ENCODE measurements at places on chromosomes 16 and 17. TPM values are rescaled to one million over a fixed set of nuclear protein-coding genes. Genes with fewer than 3 reads are reported as not detected.
A peak's percentile ranks its signal among the peaks of the same experiment; 100 is the strongest.

Gene KRT25
- not detected for total RNA-seq

- H3K36me3 ChIP-seq, result no peaks in the 10 kb centered on the region
- H3K27me3 ChIP-seq, result no peaks in the 10 kb centered on the region
- no peak overlapping the region for H3K4me3 ChIP-seq
- no peak overlapping the region for H3K27ac ChIP-seq
- H3K4me1 ChIP-seq, result no peaks in the 10 kb centered on the region
Measured at GRCh38 chr16:48942996-48943395, 333.0 kb upstream of the N4BP1 start.

Gene NPIPB2
- total RNA-seq, result 13.3 TPM

Gene FGF11
- 5.3 TPM for total RNA-seq

DNA sequence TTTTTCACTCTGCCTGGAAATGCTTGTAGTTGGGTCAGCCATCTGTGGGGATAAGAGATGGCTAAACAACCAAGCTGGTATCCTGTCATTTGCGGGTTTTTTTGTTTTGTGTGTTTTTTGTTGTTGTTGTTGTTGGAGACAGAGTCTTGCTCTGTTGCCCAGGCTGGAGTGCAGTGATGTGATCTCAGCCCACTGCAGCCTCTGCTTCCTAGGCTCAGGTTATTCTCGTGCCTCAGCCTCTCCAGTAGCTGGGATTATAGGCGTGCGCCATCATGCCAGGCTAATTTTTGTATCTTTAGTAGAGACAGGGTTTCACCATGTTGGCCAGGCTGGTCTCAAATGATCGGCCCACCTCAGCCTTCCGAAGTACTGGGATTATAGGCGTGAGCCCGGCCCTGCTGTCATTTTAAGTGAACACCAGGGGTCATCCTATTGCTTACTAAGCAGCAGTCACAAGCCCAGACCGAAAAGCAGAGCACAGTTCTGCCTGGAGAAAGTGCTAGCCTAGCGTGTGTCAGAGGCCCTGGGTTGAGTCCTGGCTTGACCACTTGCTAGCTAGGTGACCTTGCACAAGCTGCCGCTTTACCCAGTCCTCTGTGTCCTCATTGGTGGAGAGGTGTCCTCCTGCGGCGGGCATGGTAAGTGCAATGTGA is 4.6 kb downstream of the SMCR8 start:
- H3K27ac ChIP-seq, result peak overlapping the region; percentile 36
- H3K36me3 ChIP-seq, result peaks cover 4% of the 10 kb centered on the region
- H3K4me1 ChIP-seq, result peaks cover 59% of the 10 kb centered on the region
- H3K27me3 ChIP-seq, result no peaks in the 10 kb centered on the region
- H3K4me3 ChIP-seq, result peak overlapping the region; percentile 20

Gene PRM2
- total RNA-seq, result not detected

- peak overlapping the region; percentile 49 for H3K27ac ChIP-seq
- H3K27me3 ChIP-seq, result no peaks in the 10 kb centered on the region
- peaks cover 6% of the 10 kb centered on the region for H3K36me3 ChIP-seq
- no peak overlapping the region for H3K4me3 ChIP-seq
- H3K4me1 ChIP-seq, result peaks cover 82% of the 10 kb centered on the region
- DNase-seq, result no peak
Measured at GRCh38 chr17:46110219-46110618, 83.0 kb downstream of the KANSL1 start.

DNA sequence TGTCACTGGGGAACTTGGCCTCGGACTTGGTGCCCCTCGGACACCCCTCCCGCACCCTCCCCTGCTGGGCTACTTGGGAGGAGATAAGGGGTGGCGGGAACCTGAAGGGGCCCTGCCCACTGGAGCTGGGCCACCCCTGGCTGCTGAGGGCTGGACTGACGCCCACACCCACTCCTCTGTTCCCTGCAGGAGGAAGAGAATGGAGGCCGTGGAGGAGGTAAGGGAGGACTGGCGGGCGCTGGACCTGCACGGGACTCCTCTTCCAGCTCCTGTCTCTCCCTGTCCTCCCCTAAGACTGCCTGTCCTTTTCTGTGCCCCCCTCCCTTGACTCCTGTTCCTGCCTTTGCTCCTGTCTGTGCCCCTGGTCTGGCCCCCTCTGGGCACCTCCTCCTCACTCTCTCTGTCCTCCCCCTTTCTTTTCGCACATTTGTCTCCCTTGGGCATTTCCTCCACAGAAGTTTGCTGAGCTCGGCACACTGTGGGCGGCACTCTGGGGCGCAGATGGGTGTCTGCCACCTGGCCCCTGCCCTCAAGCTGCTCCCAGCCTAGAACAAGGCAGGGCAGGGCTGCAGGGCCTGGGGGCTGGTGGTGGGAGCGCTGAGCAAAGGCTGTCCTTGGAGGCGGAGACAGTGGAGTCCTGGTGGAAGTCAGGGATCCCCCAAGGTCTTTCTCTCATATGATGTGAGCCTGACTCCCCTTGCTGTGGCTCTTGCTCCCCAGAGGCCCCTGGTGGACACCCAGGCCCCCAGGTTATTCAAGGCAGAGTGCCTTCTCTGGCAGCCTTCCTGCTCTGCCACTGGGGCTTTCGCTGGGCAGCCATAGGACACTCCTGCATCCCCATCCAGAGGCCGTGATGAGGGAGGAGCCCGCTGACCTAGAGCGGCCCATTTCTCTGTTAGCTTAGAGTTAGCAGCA is 32.7 kb downstream of the ARHGAP23 start:
- H3K4me1 ChIP-seq, result no peaks in the 10 kb centered on the region
- H3K27me3 ChIP-seq, result peaks cover 16% of the 10 kb centered on the region
- H3K36me3 ChIP-seq, result no peaks in the 10 kb centered on the region
- no peak overlapping the region for H3K4me3 ChIP-seq
- DNase-seq, result no peak

DNA sequence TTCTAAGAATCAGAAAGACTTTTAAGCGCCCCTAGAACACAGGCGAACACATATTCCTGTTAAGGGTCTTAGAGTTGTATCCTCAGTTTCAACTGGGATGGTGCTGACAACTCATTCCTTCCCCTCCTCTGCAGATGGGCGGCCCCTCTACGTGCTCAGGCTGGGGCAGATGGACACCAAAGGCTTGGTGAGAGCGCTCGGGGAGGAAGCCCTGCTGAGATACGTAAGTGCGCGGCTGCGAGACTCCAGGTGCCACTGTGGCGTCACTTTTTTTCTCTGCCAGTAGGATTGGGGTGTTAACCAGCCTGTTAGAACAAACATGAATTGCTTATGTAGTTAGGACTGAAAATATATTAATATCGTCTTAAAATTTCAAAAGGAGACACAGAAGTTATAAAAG is 62.7 kb downstream of the SEC14L1 start:
- H3K27me3 ChIP-seq, result no peaks in the 10 kb centered on the region
- H3K4me3 ChIP-seq, result no peak overlapping the region
- H3K36me3 ChIP-seq, result peaks cover 37% of the 10 kb centered on the region
- no peak for DNase-seq
- H3K27ac ChIP-seq, result no peak overlapping the region

DNA sequence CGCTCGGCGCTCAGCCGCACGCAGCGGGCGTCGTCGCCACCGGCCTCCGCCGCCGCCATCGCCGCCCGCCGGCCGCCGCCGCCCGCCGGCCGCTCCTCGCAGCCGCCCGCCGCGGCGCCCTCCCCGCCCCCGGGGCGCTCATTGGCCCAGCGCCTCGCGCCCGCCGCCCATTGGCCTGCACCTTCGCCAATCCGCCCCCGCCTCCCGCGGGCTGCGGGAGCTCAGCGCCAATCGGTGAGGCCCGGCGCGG is at the start of gene PGP:
Gene PGP, minus strand, starts transcription at position 122 of the 250 bp plus-strand sequence. Its CDS starts 63 bp downstream, at position 59.
- no peaks in the 10 kb centered on the region for H3K36me3 ChIP-seq
- H3K4me1 ChIP-seq, result peaks cover 39% of the 10 kb centered on the region
- H3K4me3 ChIP-seq, result peak within 1 kb of the TSS; percentile 89
- H3K27ac ChIP-seq, result peak within 1 kb of the TSS; percentile 75
- no peak for DNase-seq

DNA sequence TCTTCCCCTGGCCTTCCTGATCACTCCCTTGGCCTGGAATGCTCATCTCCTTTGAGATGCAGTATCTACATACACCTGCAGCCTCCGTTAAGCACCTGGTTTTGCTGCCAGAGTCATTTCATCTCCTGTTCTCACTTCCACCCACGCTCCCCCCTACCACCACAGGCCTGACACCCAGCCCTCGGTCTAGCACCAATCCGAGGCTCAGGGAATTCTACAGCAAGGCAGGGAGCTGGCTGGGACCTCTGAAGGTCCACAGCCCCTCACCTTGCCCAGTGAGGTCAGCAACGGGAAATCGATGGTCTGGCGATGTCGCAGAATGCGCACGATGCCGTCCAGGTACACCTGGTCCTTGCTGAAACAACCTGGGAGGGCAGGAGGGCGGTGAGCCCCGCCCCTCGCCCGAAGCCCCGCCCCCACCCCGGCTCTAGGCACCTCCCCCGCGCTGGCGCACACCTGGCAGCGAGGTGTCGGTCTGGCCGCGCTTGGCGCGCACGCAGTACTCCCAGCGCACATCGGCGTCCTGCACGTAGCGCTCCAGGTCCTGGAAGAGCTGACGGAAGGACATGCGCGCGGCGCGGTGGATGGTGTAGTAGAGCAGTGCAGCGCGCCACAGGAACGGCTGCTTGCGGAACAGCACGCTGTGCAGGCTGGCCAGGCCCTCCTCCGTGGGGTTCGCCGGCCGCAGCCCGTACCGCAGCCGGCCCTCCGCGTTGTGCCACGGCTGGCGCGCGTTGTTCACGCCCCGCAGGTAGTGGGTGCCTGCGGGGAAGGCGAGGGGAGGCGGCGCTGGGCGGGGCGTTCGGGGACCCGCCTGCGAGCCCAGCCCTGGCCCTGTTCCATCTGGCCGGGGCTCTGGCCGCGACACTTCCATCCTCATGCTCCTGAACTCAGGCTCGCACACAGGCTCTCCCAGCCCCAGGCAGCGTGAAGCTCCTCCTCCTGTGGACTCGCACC is 5.7 kb downstream of the MATCAP1 start:
- no peaks in the 10 kb centered on the region for H3K36me3 ChIP-seq
- peaks cover 47% of the 10 kb centered on the region for H3K27me3 ChIP-seq
- peak overlapping the region; percentile 65 for H3K4me3 ChIP-seq
- H3K4me1 ChIP-seq, result peaks cover 25% of the 10 kb centered on the region

DNA sequence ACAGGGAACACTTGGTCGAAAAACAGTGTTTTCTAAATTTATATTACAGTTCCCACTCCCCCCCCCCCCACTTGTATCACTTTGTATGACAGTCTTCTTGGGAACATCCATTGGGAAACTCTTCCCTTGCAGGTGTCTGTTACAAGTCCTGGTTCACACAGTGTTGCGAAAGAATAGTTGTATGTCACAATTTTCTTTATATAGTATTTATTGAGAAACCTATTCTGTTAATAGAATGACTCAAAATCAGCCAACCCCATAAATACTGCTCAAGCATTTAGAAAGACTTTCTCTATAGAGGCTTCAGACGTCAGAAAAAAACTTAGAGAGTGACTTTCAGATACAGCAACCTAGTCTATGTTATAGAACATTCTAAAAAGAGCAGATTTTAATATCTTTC is 414.4 kb downstream of the WWOX start:
- H3K4me1 ChIP-seq, result no peaks in the 10 kb centered on the region
- no peak overlapping the region for H3K27ac ChIP-seq
- no peak for DNase-seq
- no peaks in the 10 kb centered on the region for H3K27me3 ChIP-seq
- no peak overlapping the region for H3K4me3 ChIP-seq
- H3K36me3 ChIP-seq, result no peaks in the 10 kb centered on the region

- no peaks in the 10 kb centered on the region for H3K27me3 ChIP-seq
- DNase-seq, result no peak
- H3K4me3 ChIP-seq, result no peak overlapping the region
- H3K36me3 ChIP-seq, result no peaks in the 10 kb centered on the region
Measured at GRCh38 chr16:4347010-4347409, 4.1 kb downstream of the PAM16 start.

- H3K27me3 ChIP-seq, result peaks cover 77% of the 10 kb centered on the region
- H3K36me3 ChIP-seq, result peaks cover 12% of the 10 kb centered on the region
- no peak for DNase-seq
- no peak overlapping the region for H3K4me3 ChIP-seq
- peaks cover 19% of the 10 kb centered on the region for H3K4me1 ChIP-seq
- H3K27ac ChIP-seq, result no peak overlapping the region
Measured at GRCh38 chr17:61442136-61442775, 10.0 kb upstream of the TBX4 start.

GRCh38 chr16:89360760-89361435 is 129.5 kb downstream of the ANKRD11 start:
- H3K27ac ChIP-seq, result peak overlapping the region; percentile 87
- H3K4me1 ChIP-seq, result peaks cover 99% of the 10 kb centered on the region
- peak overlapping the region; percentile 87 for H3K4me3 ChIP-seq
- H3K36me3 ChIP-seq, result peaks cover 13% of the 10 kb centered on the region
- DNase-seq, result peak; percentile 88

Measured in activated T-cell treated with anti-CD3 and anti-CD28 coated beads, Interleukin-2, amount 50 U/mL, for 72 hours (primary cell).